ENCODE measurements at places on chromosomes 3 and 15. TPM values are rescaled to one million over a fixed set of nuclear protein-coding genes. Genes with fewer than 3 reads are reported as not detected.

The IL5RA gene
- total RNA-seq = not detected

The SPATA12 gene
- not detected for total RNA-seq

The HTR3E gene
- not detected for total RNA-seq

The SACM1L gene
- 88.7 TPM for total RNA-seq

The MORC1 gene
- not detected for total RNA-seq

The CFAP44 gene
- total RNA-seq = 3.4 TPM

The SNX22 gene
- total RNA-seq = 0.21 TPM
